Adipose tissue (tissue), 3 donors: ENCODE measurements at places on chromosomes 2 and 18. TPM values are rescaled to one million over a fixed set of nuclear protein-coding genes. Genes with fewer than 3 reads are reported as not detected.

The DYSF gene
- 24.0 TPM for polyA plus RNA-seq

The PLEKHA3 gene
- polyA plus RNA-seq = 1.7 TPM

The SLC5A7 gene
- 0.01 TPM for polyA plus RNA-seq

The ITGA6 gene
- 10.7 TPM for polyA plus RNA-seq

The KLHL14 gene
- polyA plus RNA-seq = 0.79 TPM

The DRC1 gene
- not detected for polyA plus RNA-seq

The NT5DC4 gene
- not detected for polyA plus RNA-seq

The NGEF gene
- 2.2 TPM for polyA plus RNA-seq

The RAB17 gene
- 3.9 TPM for polyA plus RNA-seq
